ENCODE measurements at places on chromosomes 5 and 9.
A peak's percentile ranks its signal among the peaks of the same experiment; 100 is the strongest.

DNA sequence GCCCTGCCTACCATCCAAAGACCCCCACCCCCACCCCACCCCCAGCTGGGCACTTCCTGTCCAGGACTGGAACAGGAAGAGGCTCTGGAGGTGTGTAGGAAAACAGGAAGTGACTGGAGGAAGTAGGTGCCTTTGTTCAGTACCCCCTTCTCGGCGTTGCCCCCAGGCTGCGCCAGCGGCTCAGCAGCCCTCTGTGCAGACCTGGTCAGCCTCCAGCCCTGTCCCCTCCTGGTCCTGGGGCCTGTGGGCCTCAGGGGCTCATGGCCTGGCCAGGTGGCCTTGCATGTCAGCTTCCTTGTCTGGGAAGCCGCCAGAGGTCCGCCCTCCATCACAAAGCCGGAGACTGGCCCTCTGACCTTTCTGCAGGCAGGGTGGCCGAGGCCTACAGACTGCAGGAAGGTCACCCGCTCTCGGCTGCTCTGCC lies 26.0 kb downstream of the FLT4 start:
- DNase-seq: no peak

- no peak for DNase-seq
These were observed 13.4 kb downstream of the PTPA start for GRCh38 chr9:129124506-129125069.

GRCh38 chr5:160399402-160400353 lies at the start of gene FAM200C:
Gene FAM200C (minus strand): TSS chr5:160400054. CDS start chr5:160395490, 4,564 bp downstream.
- peak; percentile 73 for DNase-seq

GRCh38 chr9:122827761-122828093 lies 661 bp downstream of the PDCL start:
- DNase-seq: no peak

- no peak for DNase-seq
These were observed 105.7 kb upstream of the ALDH1B1 start for GRCh38 chr9:38286766-38287165.

DNA sequence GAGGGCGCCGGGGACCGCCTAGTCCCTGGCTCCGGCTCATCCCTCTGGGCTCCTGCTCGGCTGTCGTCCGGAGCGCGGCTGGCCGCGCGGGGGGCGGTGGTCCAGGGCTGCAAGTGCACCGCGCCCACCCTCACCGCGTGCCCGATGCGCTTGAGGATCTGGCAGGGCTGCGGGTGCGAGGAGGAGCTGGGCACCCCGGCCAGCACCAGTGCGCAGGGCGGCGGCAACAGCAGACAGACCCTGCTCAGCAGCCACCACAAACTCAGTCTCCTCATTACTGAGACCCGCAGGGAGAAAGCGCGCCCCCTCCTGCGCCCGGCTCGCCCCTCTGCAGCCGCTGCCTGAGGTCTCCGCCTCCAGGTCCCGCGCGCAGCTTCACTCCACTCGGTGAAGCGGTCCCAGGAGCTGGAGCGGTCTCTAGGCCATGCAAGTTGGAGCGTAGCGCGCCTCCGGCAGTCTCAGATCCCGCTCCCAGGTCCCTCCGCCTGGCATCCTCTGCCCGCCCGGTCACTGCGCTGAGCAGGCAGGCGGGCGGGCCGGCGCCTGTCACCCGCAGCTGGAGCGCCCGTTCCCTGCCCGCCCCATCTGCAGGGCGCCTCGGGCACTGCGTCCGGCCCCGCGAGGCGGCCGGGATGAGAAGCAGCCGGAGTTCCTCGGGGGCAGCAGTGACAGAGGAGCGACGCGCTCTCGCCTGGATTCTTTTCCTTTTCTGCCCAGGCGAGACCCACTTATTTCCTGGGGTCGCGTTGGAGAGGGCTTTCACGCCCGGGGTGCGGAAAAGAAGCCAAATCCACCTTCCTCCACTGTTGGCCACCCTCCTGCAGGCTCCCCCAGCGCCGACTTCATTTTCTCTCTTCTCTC lies 512 bp downstream of the GRIN3A start:
- DNase-seq: no peak

- no peak for DNase-seq
These were observed 19.7 kb downstream of the ZCCHC10 start for GRCh38 chr5:133006653-133007052.

GRCh38 chr5:1172670-1173404 lies 28.6 kb upstream of the SLC6A19 start:
- DNase-seq: no peak

- DNase-seq: peak; percentile 16
These were observed 21.4 kb downstream of the KIF2A start for GRCh38 chr5:62327138-62328053.

DNA sequence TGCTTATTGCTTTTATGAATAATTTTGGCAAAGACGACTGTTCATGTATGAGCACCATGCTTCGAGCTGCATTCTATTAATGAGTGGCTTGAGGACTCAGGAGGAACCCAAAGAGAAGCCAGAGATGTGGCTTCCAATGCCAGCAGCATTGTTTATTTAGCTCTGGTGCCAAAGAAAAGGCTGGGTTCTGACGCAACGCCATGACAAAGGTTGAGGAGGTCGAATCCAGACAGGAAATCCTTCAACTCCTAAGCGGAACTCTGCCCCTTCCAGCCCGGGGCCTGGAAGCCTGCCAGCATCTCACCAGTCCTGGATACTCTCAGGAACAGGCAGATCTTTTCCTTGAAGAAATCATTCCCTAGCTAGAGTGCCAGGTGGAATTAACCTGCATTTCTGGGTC lies 104.4 kb downstream of the ARHGAP26 start:
- DNase-seq: peak; percentile 50

GRCh38 chr5:93044859-93045666 lies 536.0 kb downstream of the NR2F1-AS1 start:
- no peak for DNase-seq

- DNase-seq: no peak
These were observed 545.9 kb upstream of the PTPRD start for GRCh38 chr9:11158676-11159075.

DNA sequence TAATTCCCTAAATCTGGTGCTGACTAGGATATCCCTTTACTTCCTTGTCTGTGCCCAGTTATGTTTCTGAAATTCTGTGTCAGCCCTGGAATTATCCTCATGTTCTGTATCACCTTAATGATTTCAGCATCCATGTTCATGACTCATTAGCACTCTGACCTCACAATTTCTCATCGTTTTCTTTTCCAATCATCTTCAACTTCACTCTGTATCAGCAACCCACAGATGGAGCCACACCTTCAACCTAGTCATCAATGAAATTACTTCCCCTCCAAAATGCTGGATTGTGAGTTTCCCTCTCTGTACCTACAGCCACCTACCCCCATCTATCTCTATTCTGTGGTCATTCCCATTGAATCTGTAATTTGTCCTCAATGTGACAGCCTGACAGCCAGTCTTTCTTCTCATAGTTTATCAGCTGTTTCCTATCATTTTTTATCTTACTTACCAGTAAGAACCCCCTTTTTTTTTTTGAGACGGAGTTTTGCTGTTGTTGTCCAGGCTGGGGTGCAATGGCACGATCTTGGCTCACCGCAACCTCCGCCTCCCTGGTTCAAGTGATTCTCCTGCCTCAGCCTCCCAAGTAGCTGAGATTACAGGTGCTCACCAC lies 3.1 kb upstream of the IL6ST start:
- no peak for DNase-seq

DNA sequence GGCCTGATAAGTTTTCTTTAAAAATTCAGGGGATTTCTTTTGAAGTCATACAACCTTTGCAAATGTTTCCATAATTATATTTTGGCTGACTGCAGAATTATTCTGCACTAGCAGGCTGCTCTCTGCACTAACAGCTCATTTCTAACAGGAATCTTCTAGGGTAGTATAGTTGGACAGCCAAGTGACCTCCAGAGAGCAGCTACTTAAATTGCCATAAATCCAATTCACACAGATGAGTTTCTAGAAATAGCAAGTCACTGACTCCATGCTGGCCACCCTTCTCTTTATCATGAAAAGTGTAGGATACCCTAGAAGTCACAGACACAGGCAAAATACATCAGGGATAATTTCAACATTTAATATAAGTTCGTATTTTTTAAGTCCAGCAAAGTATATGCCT lies 110.9 kb upstream of the TARS1 start:
- no peak for DNase-seq

GRCh38 chr5:53884844-53885243 lies 324.4 kb downstream of the NDUFS4 start:
- DNase-seq: no peak

DNA sequence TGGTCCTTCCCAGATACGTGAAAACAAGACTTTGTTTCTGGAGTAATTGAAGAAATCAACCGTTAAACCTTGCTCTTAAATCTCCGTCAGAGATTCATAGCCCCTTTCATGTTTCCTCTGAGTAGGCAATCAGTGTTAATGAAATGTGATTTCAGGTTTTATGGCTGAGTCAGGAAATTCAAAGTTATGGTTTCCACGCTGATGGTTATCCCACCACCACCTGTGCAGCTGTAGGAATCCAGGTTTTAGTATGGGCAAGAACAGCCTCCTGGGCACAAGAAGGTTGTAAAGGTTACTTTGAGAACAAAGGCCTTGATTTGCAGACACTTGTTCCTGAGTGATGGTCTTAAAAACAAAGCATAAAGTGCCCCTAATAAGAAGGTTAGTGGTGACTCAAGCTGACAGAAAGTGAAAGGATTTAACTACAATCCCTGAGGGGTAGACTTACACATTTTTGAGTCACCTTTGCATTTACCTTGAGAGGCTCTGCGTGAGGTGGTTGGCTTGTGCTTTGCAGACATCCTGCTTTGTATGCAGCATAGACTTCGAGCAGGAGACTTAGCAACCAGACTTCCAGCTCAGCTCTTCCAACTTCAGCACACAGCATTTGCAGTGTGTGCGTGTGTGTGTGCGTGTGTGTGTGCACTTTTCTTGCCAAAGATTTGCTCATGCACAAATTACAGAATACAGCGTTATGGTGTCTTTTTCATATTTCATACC lies 159.6 kb downstream of the TLE4 start:
- DNase-seq: no peak

GRCh38 chr5:17346811-17347210 lies 129.4 kb downstream of the BASP1 start:
- no peak for DNase-seq

- no peak for DNase-seq
These were observed 51.5 kb downstream of the RAI14 start for GRCh38 chr5:34707451-34708107.

- no peak for DNase-seq
These were observed 318.6 kb upstream of the CD180 start for GRCh38 chr5:67515020-67515689.

- no peak for DNase-seq
These were observed 1.1 kb downstream of the EPB41L4B start for GRCh38 chr9:109319626-109320241.

DNA sequence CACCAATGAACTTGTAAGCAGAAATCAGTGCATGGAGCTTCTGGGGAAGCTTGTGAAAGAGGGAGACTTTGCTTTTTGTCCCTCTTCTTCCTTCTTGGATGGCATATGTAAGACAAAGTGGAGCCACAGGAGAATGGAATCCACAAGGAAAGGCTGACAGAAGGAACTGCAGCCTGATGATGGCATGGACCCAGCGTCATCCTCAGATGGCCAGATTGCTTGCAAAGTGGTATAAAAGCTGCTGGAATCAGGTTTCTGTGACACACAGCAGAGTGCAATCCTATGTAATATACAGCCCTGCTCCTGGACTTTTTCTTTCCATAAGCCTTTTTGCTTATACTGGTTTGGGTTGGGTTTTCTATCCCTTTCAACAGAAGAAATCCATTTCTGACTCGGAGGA lies 31.4 kb upstream of the SPARC start:
- DNase-seq: no peak

GRCh38 chr9:124388275-124389048 lies 26.8 kb downstream of the PSMB7 start:
- no peak for DNase-seq

All from brain pericyte (primary cell).